ENCODE measurements at places on chromosomes 16 and 17. TPM values are rescaled to one million over a fixed set of nuclear protein-coding genes. Genes with fewer than 3 reads are reported as not detected.
A peak's percentile ranks its signal among the peaks of the same experiment; 100 is the strongest.

VMP1 gene
- total RNA-seq = 67.9 TPM

ADAMTS18 gene
- total RNA-seq = 6.4 TPM

PRDM7 gene
- not detected for total RNA-seq

MRTFB gene
- 40.3 TPM for total RNA-seq

QPRT gene
- 104 TPM for total RNA-seq

SCN4A gene
- 3.7 TPM for total RNA-seq

SLC38A8 gene
- not detected for total RNA-seq

ATAD5 gene
- total RNA-seq = 20.3 TPM

NPIPA8 gene
- 1.1 TPM for total RNA-seq

GRCh38 chr16:77993111-77993985 lies 29.0 kb upstream of the CLEC3A start:
- peak; percentile 81 for DNase-seq

GRCh38 chr16:67935101-67935401 lies 1.6 kb downstream of the PSMB10 start:
- DNase-seq = no peak

DNA sequence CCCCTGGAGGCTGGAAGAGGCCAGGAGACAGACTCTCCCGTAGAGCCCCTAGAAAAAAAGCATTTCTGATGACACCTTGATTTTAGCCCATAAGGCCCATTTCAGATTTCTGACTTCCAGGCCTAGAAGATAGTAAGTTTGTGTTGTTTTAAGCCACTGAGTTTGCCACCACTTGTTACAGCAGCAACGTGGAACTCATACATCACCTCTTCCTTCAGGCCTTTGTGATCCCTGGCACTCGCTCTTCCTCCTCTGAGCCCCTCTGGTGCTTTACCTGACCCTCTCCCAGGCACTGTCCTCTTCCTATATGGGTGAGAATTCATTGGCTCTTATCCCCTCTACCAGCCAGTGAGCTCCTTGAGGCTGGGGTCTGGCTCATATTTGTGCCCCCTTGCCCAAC lies 18.7 kb upstream of the KRT19 start:
- DNase-seq = no peak

DNA sequence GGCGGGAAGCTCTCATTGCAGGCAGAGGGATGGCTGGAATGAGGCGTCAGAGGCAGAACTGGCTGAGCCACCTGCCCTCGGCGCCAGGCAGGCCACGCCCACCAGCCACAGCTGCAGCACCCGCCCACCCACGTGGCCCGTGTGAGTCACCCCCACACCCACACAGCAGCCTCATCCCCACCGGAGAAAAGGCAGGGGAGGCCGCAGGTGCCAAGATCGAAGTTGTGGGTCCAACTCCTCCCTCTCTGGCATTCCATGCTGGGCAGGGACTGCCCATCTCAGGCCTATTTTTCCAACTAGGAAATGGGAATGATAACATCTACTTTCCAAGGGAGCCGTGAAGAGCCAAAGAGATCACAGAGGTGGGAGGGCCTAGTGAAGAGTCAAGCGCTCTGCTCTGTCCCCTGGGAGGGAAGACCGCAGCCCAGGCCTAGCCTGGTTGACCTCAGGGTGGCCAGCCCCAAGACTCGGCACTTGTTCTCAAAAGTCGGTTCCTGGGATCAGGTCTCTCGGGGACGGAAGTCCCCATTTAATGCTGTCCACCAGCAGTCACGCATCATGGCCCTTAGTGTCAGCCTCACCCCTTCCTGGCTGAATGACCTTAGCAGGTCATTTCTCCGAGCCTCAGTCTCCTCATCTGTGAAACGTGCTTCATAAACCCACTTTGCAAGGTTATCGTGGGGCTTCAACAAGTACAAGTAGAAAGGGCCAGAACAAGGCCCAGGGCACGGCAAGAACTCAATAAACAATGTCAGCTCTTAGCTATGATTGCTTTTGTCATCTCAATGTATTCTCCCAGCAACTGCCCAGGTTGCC lies at the start of gene TRPV3:
TSS of gene TRPV3 (minus strand) at position 45 of the 816 bp plus-strand sequence. CDS start 2,962 bp downstream, outside the sequence.
- peak; percentile 47 for DNase-seq

GRCh38 chr16:69150146-69150865 lies 17.9 kb downstream of the UTP4 start:
- peak; percentile 80 for DNase-seq

- no peak for DNase-seq
Observed at GRCh38 chr16:28924399-28924761, 658 bp downstream of the RABEP2 start.

DNA sequence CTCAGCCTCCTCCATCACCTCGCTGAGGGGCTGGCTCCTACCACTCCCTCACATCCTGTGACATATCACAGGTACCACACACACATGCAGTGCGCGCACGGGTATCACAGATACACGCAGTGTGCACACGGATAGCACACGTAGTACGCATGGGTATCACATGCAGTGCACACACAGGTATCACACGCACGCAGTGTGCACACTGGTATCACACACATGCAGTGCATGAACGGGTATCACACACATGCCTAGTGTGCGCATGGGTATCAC lies 30.1 kb downstream of the ACSF3 start:
- DNase-seq = no peak

DNA sequence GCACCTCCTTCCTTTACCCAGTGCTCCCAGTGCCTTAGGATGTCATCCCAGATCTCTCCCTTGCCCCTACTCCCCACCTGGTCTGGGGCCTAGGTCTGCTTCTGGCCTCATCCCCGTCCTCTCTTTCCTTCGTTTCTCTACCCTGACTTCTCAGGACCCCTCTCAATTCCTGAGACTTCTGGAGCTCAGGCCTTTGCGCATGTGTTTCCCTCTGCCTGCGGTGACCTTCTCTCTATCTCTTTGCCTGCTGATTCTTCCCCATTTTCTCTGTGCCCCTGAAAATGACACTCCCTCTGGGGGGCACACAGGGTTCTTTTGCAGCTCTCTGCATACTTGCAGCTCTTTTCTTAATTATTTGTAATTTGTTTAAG lies 13.5 kb downstream of the ADORA2B start:
- no peak for DNase-seq

GRCh38 chr17:77165577-77165976 lies 24.8 kb downstream of the SEC14L1 start:
- no peak for DNase-seq

DNA sequence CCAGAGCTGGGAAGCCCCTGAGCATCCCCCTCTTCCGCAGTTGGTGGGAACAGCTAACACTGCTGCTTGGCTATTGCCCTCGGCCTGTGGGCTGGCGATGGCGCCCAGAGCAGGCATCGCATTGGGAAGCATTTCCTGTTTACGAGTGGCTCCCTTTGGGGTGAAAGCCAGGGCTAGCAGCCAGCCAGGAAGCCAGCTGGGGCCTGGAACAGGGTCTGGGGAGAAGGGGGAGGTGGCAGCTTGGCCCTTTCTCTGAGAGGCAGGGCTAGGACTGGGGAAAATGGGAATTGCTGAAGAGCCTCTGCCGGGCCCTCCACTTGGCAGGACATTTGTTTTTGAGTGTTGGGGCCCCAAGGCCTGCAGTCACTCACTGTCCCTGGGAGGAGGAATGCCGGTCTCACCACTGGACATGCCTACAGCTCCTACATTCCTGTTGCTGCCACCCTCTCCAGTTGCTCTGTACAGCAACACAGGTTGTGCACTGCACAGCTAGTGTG lies 2.4 kb upstream of the MTSS2 start:
- DNase-seq = peak; percentile 75

- peak; percentile 70 for DNase-seq
Observed at GRCh38 chr17:3512505-3513171, 36.8 kb downstream of the ASPA start.

GRCh38 chr16:57475711-57476339 lies 10.5 kb downstream of the DOK4 start:
- peak; percentile 98 for DNase-seq

DNA sequence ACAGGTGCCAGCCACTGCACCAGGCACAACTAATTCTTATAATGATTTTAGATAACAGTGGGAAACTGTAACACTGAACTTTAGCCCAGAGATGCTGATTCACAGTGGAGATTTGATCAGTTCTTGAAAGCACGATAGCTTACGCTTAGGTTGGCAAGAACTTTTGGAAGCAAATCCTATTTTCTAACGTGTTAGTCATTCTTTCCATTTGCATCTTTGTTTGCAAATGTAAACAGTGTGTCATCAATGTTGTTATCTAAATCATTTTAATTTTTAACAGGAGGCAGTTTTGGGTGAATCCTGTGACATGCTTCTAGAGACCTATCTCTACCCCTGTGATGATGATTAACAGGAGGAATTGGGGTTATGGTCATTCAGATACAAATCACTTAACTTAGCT lies 35.7 kb upstream of the GNA13 start:
- DNase-seq = no peak

- no peak for DNase-seq
Observed at GRCh38 chr17:44761932-44762810, 3.4 kb downstream of the ADAM11 start.

GRCh38 chr17:31627960-31628359 lies 231.1 kb downstream of the COPRS start:
- no peak for DNase-seq

DNA sequence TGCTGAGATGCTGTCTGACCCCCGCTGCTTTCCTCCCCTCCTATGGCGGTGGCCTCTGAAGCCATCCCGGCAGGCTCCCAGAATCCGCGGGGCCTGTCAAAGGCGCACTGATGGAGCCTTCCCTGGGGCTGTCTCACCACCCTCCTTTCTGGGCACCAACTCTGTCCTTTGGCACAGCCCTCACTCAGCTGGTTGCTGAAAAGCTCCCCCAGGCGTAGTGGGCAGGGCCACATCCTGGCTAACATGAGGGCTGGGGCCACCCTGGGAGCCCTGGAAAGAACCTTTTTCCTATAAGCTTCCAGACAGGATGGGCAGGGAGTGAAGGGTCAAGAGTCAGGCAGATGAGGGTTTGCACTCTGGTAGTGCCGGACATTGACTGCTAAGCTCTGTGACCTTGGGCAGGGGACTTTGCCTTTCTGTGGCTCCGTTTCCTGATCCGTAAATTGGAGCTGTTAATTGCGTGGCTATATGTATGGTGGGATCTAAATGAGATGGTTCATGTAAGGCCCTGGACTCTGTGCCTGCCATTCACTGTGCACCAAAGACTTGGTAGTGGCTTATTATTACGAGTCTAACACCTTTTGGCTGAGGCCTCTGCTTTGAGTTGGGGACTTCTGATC lies 27.6 kb upstream of the LASP1NB start:
- no peak for DNase-seq

DNA sequence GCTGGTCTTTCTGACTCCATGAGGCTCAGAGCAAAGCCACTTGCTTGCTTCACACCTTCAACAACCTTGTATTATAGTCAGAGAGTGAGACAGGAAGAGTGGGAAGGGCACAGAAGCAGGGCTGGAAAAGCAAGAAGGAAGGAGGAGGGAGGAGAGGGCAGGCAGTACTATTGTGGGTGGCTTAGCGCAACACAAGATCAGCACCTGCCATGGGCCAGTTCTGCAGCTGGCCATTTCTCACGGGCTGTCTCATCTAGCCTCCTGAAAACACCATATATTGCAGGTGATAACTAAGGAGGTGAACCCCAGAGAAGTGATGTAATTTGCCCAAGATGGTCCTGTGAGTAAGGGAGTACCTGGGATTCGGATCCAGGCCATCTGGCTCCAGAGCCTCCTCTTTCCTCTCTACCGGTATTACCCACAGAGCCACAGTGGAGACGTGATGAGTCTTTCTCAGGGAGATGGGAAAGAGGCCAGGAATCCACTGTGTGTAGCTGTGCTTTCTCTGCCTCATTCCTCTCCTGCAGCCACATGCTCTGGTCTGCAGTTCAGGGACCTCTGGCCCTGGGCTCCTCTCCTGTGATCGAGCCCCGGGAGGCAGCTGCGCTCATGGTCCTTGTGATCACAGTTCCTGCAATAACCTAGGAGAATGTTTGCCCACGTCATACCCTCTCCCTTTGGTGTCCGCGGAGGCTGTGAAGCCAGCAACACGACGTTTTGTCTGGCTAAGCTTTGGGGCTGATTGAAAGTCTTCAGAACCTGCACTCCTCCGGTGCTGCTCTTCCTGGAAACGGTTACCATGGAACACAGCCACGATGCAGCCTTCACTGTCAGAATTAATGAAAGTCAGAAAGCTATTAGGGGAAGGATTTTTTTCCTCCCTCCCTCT lies 178.1 kb upstream of the CCL2 start:
- DNase-seq = no peak

GRCh38 chr17:35069311-35069710 lies 5.8 kb upstream of the RFFL start:
- no peak for DNase-seq

DNA sequence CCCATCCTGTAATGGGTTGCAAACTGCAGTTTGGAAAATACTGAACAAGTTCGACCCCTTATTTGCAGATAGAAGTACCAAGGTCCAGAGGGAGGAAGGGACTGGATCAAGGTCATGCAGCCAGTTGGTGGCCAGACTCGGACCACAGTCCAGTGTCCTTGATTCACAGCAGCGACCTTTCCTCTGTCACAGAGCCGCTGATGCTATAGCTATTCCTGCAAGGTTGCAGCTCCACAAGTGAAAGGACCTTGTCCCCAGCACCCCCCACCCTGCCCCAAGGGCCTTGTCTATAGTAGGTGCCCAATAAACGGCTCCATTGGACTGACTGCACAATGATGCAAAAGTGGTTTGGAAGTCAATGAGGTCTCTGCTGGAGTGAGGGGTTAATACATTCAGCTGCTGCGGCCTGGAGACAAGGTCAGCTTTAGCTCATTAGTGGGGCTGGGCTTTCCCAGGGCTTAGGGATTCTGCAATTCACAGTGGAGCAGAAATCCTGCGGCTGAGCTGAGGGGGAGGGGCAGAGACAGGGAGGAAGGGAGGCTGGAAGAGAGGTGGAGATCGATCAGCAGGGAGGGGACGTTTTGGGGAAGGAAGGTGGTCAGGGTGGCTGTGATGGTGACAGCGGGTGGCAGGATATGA lies 13.4 kb upstream of the CRHR1 start:
- DNase-seq = peak; percentile 92

GRCh38 chr17:83193336-83194185 lies 114.2 kb downstream of the METRNL start:
- no peak for DNase-seq

- peak; percentile 43 for DNase-seq
Observed at GRCh38 chr16:30785126-30786106, 1.6 kb downstream of the ZNF629 start.

GRCh38 chr17:7894866-7895265 lies 6.3 kb downstream of the CHD3 start:
- peak; percentile 20 for DNase-seq

DNA sequence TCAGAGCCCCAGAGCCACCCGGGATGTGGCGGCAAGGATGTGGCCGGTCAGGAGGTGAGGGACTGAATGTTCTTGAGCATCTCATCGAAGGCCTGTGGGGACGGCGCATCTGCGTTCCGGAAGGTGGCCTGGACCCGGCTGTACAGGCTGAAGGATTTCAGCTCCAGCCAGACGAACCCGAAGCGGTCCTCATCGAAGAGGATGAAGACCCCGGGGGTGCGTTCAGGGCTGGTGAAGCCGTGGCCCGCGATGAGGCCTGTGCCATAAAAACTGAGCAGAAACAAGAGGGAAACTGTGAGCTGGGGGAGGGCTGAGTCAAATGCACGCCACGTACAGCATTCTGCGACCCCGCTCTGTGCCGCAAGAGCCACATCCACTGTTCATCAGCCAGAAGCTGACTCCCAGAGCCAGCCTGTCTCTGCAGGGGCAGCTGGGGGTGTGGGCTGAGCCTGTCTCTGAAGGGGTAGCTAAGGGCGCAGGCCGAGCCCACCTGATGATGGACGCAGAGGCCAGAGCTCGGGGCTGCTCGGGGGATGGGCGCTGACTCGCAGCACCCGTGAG lies 14.1 kb upstream of the C16orf95 start:
- no peak for DNase-seq
